ENCODE measurements at places on chromosomes 7 and 10.

DNA sequence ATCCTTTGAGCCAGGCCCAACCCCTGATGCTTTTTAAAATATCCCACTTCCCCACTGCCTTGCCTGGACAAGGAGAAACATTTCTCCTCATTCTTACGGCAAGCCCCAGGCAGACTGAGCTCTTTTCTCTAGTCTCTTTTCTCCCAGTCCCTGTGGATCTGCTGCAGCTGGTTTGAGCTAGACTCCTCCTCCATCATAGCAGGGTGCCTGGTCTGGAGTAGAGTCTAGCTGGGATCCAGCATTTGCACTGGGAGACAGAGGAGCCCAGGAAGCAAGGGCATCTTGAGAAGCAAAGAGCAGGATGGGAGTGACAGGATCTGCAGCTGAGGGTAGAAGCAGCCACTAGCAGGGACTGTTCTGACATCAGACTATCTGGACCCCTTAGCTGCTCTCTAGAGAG is 562.3 kb upstream of the COBL start:
- no peak for DNase-seq

- no peak for DNase-seq
Measured at GRCh38 chr7:139630643-139631519, 107.4 kb downstream of the CLEC2L start.

GRCh38 chr10:99346247-99346646 is 17.1 kb downstream of the CNNM1 start:
- DNase-seq, result peak; percentile 20

DNA sequence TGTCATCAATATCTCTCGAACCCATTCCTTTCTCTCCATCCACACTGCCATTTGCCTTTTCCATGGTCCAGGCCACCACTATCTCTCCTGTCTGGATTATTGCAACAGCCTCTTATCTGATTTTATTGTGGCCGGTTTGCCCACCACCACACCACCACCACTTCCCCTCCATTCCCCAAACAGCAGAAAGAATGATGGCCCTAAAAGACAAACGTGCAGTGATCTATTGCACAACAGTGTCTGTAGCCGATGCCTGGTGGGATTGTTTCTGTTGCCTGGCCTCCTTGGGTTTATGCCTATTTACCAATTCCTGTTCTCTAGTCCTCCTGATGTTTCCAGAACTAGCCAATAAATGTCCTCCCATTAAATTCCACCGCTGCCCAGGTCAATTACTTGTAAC is 10.2 kb upstream of the ST8SIA6 start:
- no peak for DNase-seq

- no peak for DNase-seq
Measured at GRCh38 chr7:5484921-5485320, 61.3 kb upstream of the TNRC18 start.

DNA sequence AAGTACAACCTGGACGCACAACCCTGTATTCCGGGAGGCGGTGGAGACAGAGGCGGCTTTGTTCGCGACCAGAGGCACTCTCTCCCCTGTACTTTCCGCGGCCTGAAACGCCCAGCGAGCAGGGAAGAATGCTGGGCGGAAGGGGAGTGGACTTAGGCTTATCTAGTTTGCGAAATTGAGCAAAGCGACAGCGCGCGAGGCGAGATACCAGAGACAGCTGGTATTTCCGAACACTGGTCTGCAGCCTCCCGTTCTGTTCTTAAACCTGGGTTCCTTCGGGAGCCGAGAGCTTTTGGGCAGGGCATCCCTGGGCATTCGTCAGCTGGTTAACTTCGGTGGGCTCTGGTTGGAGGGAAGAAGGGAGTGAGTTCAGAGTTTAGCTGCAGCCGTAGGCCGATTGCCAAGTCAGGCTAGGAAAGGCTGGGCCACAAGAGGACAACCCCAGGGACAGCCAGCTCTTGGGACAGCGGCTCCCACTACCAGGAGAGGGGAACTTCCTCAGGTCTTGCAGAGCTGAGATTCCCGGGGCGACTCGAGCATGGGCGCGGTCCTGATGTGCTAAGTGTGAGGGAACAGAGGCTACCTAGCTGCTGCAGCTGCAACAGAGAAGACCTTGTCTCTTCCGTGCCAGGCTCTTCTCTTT is 3.9 kb downstream of the HMX3 start:
- peak; percentile 70 for DNase-seq

- DNase-seq, result no peak
Measured at GRCh38 chr7:100208911-100209408, 10.8 kb upstream of the PVRIG start.

DNA sequence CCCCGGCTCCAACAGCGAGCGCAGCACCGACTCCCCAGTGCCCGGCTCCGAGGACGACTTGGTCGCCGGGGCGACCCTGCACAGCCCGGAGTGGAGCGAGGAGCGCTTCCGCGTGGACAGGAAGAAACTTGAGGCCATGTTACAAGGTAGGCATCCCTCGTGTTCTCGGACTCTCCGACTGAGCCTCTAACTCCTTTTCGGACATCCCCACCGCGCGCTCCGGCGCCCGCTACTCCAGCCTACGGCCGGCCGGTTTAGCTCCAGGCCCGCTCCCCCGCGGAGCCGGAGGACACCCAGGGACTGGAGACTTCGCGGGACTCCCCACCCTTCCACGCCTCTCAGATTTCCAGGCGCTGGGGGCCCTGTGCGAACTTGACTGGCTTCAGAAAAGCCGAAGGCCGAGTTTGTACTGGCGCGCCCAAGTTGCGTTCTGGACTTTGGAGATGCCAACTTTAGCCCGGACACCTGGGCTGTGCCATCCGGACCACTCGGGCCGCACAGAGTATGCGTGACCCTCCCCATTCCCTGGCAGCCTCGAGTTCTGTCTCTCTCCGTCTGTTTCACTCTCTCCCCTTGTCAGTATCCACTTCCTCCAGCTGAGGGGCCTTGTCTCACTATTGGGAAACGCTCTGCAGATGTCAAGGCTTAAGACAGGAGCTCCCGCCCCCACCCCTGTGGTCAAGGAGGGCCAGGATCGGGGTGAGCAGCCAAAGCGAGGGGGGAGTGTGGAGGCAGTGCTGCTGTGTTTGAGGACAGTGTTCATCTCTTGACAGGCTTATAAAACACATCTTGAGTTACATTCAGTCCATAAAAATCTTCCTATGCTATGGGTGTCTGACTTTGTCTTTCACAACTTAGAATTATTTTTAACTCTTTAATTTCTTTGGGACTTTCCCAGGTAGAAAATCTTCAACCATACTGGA is 777 bp downstream of the BICC1 start:
- peak; percentile 92 for DNase-seq

GRCh38 chr10:11835061-11835460 is 11.9 kb downstream of the PROSER2 start:
- DNase-seq, result no peak

- DNase-seq, result no peak
Measured at GRCh38 chr7:53800746-53801145, 741.4 kb upstream of the VSTM2A start.

DNA sequence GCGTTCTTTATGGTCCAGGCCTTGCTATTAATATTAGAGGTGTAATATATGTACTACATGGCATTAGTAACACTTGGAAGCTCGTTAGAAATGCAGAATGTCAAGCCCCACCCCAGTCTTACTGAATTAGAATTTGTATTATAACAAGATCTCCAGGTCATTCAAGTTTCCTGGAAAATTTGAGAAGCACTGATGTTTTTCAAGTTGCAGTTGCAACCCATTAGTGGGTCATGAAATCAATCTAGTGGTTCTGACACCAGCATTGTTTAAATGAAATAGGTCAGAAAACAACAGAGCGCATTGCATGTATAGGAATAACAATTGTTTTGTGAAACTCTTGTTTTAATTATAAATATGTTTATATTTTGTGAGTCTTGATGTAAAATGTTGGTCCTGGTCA is 28.8 kb upstream of the MICU1 start:
- DNase-seq, result no peak

DNA sequence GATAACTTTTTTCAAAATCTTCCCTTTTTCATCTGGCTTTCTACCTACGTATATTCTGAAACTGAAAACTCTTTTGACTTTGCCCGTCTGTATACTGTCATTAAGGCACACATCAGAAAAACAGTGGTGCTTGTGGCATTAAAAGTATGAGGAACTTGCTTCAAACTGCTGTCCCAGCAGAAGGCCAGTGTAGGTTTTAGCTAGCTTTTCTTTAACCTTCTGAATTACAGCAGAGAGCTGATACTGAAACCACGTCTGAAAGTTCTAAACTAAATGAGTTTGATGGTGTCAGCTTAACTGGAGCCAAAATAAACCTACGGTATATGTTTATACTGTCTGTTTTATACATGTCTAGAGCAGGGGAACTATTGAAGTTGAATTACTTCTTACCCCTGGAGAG is 283.4 kb downstream of the TFEC start:
- DNase-seq, result peak; percentile 3

- DNase-seq, result peak; percentile 27
Measured at GRCh38 chr7:79652619-79653018, 199.2 kb upstream of the MAGI2 start.

DNA sequence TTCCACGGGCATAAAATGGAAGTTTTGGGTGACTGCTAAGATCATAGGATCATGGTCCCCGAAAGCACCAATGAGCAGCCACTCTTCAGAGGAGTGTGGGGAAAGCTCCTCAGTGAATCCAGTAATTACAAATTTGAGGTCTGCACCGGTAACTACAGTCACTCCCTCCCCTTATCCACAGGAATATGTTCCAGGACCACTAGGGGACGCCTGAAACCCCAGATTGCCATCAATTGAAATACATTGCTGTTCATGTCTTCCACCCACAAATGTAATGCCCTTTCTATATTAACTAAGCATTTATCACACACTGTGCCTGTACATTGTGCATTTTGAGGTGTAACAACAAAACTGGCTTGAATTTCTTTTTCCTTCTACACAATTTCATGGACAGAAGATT is 447.9 kb upstream of the PFKP start:
- DNase-seq, result no peak

- DNase-seq, result peak; percentile 95
Measured at GRCh38 chr7:12211054-12211710, at the start of gene TMEM106B. Gene TMEM106B, plus strand, starts transcription at chr7:12211294. Its CDS starts 3,517 bp downstream, at chr7:12214811.

- DNase-seq, result no peak
Measured at GRCh38 chr10:51382181-51382580, 307.9 kb downstream of the PRKG1 start.

DNA sequence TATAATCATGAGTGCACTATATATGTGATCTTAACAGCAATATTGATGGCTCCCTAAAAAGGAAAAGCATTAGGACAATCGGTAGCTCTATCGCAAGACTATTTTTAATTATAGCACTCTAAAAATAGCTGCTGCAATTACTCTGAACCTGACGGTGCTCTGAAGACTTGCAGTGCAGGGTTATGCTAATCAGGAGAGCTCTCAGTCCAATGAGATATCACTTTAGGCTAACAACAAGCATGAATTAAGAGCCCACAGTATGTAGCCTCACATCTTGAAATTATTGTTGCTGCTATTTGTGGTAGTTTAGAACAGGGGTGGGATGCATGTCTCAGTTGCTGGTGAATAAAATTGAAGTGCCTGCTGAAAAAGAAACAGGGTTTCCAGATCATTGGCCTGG is 515.8 kb upstream of the AKR1E2 start:
- no peak for DNase-seq

Data from cardiac fibroblast (primary cell).